ENCODE measurements at places on chromosomes 3 and 15.

DNA sequence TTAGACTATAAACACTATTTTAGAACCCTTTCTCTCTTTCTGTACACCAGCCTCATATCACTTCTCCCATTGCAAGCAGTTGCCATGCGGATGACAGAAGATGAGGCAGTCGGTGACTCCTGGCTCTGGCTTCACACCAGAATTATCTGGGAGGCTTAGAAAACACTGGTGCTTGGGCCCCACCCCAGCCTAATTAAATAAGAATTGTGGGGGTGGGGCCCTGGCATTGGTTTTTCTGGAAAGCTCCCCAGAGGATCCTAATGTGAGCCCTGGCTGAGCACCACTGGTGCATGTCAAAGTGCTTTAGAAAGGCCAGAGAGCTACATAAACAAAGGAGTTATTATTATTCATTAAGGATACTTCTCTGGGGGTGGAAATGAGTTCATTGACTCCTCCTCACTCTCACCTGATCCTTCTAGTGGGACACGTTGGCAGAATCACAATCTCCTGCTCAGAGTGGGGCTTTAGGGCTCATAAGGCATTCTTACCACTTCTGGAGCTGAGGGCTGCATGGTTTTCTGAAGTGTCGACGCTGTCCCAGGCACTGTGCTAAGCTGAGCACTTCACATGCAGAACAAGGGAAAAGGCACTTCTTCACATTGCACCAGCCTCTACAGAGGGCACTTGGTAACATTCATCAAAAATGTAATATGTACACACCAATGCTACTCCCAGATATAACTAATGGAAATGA lies 188.5 kb upstream of the TLE3 start:
- no peak for DNase-seq

DNA sequence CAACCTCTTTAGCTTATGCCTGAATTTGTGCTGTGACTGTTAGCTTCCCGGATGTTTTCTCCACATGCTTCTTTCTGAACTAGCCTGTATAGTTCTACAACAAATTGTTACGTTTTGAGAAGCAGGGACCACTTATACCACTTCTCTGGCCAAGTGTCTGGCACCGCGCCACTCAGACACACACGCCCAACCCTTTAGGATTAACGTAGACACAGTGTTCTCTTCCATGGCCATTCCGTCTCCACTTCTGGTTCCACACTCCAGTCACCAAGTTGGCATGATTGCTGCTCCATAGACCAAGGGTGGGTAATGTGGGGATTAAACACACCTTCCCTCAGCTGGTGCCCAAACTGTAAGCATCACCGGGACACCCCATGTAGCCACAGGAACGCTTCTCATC lies 755 bp upstream of the TMEM108 start:
- DNase-seq: no peak

DNA sequence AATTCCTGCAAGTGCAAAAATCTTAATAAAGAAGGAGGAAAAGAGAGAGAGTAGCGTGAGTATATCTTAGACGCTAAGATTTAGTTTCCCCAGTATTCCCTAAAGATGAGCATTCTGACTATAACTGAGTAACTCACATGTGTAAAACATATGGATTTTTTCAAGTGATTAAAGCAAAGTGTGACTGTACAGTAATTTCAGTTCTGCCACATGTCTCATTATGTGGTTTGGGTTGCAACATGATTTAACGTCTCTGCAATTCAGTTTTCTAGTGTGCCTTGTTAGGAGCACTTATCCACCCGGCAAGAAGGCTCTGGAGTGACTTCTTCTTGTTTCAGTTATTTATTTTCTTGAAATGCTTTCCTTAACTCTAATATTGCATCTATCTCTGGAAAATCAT lies 514.1 kb downstream of the ROBO1 start:
- no peak for DNase-seq

- no peak for DNase-seq
These were observed 42.4 kb upstream of the KY start for GRCh38 chr3:134693226-134693625.

DNA sequence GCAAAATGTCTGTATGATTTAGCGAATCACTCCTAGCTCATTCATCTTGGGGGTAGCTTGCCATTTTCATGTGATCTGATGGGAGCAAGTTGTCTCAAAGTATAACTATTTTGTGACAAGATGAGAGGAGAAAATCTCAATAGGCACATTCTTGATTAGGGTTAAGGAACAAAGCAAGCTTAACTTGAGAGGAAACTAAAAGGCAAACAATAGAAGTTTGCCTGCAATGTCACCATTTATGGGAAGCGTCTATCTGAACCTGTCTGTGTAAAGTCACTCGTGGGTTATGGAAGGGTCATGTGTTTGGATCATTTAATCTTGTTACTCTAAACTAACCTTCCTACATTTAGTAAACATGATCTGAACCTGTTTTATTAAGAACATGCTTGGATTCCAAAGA lies 232.5 kb downstream of the CDIN1 start:
- no peak for DNase-seq

DNA sequence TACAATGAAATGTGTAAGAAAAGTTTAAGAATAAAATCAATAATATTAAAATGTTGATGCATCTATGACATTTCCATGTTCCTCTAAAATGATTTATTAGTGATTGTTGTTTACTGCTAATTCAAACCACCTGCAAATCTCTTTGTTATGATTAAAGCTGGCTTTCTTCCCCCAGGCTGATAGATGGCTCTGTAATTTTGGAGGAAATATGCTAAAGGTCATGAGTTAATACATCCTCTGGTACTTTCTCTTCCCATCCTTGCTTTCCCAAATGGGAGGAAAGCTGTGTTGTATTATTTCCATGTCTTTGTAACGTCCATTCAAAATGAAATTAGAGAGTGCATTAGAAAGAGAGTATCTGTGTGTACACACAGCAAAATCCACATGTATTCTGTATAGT lies 139.5 kb upstream of the TMCO5A start:
- no peak for DNase-seq
